Stimulated activated CD8-positive, alpha-beta memory T cell treated with anti-CD3 and anti-CD28 coated beads, Interleukin-4, amount 100 ng/mL, for 4 hours (primary cell): ENCODE measurements at places on chromosomes 4 and X.

- no peak for DNase-seq
Observed at GRCh38 chr4:54058171-54058570, 6.2 kb downstream of the CHIC2 start.

- DNase-seq = no peak
Observed at GRCh38 chr4:85898231-85898630, 423.3 kb downstream of the ARHGAP24 start.

DNA sequence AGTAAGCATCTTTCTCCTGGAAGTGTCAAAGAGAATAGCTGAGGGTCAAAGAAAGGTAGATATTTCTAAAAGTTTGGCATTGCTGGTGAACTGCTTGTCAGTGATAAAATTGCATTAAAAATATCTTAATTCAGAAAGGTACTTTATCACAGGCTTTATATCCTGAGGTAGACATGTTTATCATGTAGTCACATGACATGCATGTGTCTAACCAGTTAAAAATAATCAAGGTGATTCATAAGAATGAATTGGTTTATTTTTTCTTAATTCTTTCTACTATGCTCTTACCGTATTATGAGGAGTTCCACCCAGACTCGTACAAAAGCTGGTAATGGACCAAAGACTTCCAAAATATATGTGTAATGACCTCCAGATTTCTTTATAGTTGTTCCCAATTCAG lies 6.1 kb downstream of the SLC7A11 start:
- DNase-seq = no peak

DNA sequence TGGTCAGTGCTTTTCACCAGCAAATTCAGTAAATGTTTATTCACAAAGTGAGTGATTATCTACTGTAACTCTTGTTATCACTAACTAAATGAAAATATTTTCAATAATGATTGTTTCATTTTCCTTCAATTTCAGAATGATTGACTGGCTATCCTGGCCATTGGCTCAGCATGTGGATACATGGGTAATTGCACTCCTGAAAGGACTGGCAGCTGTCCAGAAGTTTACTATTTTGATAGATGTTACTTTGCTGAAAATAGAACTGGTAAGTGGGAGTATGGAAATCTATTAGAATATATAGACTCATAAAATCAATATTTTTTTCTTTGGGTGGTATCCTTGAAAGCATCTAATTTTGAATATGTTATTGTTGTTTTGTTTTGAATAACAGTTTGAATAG lies 10.9 kb downstream of the USP38 start:
- DNase-seq = no peak

DNA sequence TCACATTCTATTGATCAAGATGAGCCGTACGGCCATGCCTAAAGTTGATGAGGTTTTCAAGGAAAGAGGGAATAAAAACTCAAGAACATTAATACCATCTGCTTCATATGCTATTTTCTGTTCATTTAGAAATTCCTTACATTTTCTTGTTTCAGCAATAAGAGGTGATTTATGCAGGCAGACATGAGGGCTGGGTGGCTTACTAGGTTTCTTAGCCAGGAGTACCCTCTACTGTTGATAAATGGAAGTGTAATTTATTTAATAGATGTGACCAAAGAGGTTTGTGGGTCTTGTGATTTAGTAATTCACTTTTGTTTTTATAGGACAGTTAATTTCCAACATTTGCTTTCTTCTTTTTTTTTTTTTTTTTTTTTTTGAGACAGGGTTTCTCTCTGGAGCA lies 6.4 kb upstream of the SMIM9 start:
- DNase-seq = no peak

GRCh38 chr4:113756005-113756410 lies 5.5 kb downstream of the CAMK2D start:
- no peak for DNase-seq

- no peak for DNase-seq
Observed at GRCh38 chr4:73603854-73604584, 16.2 kb downstream of the RASSF6 start.

DNA sequence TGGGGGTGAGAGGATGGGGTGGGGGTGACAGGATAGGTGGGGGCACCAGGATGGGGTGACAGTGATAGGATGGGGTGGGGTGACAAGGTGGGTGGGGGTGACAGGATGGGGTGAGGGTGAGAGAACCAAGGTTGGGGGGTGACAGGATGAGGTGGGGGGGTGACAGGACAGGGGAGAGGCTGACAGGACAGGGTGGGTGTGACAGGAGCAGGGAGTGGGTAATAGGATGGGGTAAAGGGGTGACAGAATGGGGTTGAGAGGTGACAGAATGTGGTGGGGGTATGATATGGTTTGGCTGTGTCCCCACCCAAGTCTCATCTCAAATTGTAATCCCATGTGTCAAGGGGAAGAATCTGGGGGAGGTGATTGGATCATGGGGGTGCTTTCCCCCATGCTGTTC lies 26.0 kb downstream of the RNF212 start:
- DNase-seq = no peak

- DNase-seq = no peak
Observed at GRCh38 chr4:9773471-9773870, 8.0 kb upstream of the DRD5 start.

- DNase-seq = no peak
Observed at GRCh38 chrX:152479525-152479924, 28.4 kb upstream of the GABRA3 start.

DNA sequence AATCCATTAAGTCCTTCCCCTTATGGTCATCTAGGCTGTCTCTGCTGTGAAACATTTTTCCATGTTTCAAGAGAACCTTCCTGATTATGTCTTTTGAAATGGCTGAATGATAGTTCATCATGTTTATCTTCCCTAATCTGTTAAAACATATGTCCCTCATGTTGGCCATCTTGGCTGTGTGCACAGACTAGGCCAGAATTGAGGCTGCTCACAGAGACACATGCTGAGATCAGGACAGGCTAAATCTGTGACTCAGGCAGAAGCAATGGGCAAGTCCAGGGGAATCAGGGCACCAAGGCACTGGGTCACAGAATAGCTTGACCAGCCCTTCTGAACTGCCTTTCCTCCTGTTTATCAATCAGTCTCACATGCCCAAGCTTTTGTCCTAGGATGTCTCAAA lies 78.3 kb downstream of the FHDC1 start:
- no peak for DNase-seq

- no peak for DNase-seq
Observed at GRCh38 chr4:151930372-151930771, 169.6 kb upstream of the GATB start.

- DNase-seq = no peak
Observed at GRCh38 chrX:114581528-114582263, 2.2 kb upstream of the HTR2C start.

- no peak for DNase-seq
Observed at GRCh38 chrX:34584781-34585180, 72.3 kb downstream of the TMEM47 start.

- DNase-seq = peak; percentile 4
Observed at GRCh38 chrX:69285881-69286564, 120.8 kb upstream of the PJA1 start.

DNA sequence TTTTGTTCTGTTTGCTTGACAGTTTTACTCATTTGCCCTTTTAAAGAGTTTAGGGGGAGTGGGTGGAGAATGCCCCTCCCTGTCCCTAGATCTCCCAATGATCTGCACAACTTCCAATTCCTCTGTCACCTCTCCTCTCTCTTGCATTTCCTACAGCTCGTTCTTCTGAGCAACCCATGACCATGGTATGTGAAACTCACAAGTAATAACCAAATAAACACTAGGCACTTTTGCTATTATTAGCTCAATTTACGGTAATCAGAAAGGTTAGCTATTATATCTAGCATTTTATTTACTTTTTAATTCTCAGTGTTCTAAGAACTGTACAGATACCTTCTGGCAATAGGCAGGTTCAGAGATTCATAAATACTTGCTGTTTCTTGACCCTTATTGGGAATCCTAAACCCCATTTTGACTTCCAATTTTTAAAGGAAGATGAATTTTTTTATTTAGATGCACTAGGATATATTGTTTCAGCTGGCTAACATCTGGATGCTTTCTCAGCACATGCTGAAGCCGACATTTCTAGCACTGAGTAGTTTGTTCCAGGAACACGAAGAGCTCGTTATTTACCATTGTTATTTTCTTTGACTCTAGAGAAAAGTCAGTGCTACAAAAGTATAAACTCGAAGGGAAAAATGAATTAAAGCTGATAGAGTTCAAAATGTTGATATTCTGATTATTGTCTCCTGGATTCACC lies 194.7 kb upstream of the TLL1 start:
- DNase-seq = no peak

DNA sequence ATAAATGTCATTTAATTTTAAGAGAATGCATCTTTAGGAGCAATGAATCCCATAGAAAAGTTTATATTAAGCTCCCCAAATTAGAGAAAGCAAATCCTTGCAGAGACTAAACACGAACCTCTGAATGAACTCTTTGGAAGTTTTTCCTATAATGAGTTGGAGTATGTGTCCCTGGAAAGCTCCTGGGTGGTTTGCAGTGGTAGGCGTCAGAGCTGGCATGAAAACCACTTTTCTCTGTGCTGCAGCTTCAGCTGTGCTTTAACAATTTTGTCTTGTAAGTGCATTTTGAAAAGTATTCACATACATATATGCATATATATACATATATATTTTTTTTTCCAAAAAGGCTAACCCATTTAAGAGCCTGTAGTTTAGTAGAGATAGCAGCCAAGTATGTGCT lies 148.7 kb upstream of the TBC1D9 start:
- DNase-seq = no peak

GRCh38 chr4:121462660-121463261 lies 81.9 kb upstream of the QRFPR start:
- DNase-seq = no peak

GRCh38 chrX:116873671-116874070 lies 410.9 kb upstream of the CT83 start:
- no peak for DNase-seq

GRCh38 chr4:113407409-113407808 lies 354.1 kb downstream of the CAMK2D start:
- DNase-seq = no peak

DNA sequence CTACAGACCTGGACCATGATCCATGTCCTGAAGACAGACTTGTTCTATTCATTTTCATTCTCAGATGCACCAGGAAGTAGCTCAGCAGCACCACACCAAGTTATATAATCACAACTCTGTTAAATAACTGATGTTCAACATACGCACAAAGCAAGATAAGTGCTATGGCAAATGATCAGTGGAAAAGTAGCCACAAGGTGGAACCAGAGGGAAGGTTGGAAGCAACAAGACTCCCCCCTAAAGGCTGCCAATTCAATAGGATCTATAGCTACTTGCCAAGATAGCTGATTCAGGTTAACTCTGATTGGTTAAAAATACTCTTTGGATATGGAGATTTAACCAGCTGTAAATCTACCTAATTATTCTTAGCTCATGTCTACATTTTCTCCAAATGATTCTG lies 23.7 kb upstream of the FAM47B start:
- no peak for DNase-seq

GRCh38 chr4:19304028-19304427 lies 947.7 kb upstream of the SLIT2 start:
- DNase-seq = no peak

DNA sequence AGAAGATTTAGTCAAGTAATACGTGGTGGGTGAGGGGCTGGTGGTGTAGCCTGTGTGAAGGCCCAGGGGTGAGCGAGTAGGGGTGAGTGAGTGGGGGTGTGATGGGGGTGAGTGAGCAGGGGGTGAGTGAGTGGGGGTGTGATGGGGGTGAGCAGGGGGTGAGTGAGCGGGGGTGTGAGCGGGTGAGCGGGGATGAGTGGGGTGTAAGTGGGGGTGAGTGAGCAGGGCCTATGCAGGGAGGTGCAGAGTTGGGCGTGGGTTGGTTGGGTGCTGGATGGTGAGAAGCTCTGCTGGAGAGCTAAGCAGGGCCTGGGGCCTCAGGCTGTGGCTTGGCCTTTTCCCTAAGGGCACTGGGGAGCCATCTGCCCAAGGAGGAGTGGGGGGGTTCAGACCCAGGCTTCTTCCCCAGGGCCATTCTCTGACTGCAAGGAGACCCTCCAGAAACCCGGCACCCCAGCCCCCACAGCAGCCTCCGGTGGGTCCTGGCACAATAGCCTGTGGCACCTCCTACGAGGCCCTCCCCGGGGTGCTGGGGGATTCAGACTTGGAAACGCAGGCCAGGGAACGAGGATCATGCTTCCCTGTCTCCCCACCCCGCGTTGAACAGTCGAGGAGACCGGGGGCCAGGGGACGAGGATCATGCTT lies 30.4 kb downstream of the SH3TC1 start:
- DNase-seq = peak; percentile 14

DNA sequence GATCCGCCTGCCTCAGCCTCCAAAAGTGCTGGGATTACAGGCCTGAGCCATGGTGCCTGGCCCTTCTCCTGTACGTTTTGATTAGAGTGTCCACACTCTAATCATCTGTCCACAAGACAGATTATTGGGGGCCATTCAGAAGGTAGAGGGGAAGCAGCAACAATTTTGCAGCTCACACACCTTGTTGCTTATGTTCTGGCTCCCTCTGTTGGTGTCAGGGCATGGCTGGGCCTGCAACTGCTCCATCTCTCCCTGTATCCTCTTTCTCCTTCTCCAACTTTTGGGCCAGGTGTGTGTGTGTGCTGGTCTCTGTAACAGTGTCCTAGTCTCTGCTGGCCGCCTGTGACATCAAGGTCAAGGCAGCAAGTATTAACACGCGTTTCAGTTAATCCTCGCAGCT lies 125.5 kb upstream of the MBNL3 start:
- no peak for DNase-seq

- no peak for DNase-seq
Observed at GRCh38 chr4:169159624-169160171, 111.1 kb downstream of the SH3RF1 start.

DNA sequence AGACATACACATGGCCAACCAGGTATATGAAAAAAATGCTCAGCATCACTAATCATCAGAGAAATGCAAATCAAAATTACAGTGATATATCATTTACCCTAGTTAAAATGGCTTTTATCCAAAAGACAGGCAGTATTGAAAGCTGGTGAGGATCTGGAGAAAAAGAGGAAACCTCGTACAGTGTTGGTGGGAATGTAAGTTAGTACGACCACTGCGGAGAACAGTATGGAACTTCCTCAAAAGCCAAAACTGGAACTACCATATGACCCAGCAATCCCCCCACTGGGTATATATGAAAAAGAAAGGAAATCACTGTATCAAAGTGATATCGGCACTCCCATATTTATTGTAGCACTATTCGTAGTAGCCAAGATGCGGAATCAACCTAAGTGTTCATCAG lies 23.4 kb downstream of the ABHD18 start:
- no peak for DNase-seq

DNA sequence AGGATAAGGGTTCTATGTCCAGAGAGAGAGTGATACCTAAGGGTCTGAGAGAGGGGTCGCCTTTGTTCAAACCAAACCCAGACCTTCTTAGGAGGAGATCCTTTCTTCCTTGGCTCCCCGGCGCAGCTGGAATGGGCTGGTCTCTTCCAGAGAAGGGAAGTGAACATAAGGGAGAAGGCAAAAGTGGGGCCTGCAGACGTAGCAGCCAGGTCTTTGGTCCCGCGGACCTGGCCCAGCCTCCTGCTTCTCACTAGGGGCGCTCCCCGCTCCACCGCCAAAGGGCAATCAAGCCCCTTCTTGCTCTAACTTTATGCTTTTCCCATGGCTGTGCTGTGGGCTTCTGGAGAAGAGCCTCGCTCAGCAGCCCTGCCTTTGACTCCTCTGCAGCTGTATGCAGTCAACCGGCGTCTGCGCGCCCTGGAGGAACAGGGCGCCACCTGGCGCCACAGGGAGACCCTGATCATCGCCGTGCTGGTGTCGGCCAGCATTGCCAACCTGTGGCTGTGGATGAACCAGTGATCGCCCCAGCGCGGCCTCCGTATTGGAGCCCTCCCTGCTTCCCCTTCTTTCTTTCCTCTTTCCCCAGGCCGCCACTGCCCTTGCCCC lies 6.5 kb downstream of the FATE1 start:
- no peak for DNase-seq
